Adrenal gland (tissue), 19 donors: ENCODE measurements at places on chromosomes 7 and 10. TPM values are rescaled to one million over a fixed set of nuclear protein-coding genes. Genes with fewer than 3 reads are reported as not detected.
A peak's percentile ranks its signal among the peaks of the same experiment; 100 is the strongest.

Gene GDF2
- not detected for total RNA-seq

Gene TFR2
- total RNA-seq, result 2.3 TPM

GRCh38 chr7:1593091-1593866 is 23.4 kb upstream of the PSMG3 start:
- no peaks in the 10 kb centered on the region for H3K36me3 ChIP-seq
- H3K27ac ChIP-seq, result no peak overlapping the region
- no peak for DNase-seq
- no peaks in the 10 kb centered on the region for H3K4me1 ChIP-seq
- peaks cover 25% of the 10 kb centered on the region for H3K27me3 ChIP-seq

DNA sequence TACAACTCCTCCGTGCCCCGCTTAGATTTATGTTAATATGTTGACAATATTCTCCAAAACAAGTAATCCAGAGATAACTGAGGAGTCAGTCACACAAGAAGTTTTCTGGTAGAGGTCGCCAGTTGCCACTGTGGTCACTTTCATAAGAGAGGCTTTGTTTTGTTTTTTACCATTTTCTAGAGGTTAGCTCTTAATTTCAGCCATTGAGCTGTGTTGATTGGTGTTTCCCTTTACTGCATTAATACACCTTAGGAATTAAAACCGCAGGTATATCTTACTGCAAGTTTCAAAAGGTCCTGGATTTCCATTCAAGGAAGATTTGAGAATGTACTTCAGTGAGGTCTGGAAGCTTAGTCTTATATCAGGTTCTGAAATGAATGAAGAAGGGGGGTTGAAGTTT is 3.5 kb downstream of the BMI1 start:
- H3K4me1 ChIP-seq, result peaks cover 25% of the 10 kb centered on the region
- H3K27ac ChIP-seq, result no peak overlapping the region
- no peak for DNase-seq
- H3K27me3 ChIP-seq, result no peaks in the 10 kb centered on the region
- H3K4me3 ChIP-seq, result no peak overlapping the region

DNA sequence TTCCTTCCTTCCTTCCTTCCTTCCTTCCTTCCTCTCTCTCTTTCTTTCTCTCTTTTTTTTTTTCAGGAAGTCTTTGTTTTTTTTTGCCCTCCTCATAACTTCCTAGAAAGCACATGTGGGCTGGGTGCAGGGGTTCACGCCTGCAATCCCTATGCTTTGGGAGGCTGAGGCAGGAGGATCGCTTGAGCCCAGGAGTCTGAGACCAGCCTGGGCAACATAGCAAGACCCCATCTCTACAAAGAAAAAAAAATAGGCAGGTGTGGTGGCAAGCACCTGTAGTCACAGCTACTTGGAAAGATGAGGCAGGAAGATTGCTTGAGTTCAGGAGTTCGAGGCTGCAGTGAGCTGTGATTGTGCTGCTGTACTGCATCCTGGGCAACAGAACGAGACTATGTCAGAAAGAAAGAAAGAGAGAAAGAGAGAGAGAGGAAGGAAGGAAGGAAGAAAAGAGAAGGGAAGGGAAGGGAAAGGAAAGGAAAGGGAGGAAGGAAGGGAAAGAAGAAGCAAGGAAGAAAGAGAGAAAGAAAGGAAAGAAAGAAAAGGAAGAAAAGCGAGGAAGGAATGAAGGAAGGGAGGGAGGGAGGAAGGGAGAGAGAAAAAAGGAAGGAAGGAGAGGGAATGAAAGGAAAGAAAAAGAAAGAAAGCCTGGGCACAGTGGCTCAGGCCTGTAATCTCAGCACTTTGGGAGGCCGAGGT is 13.5 kb upstream of the BAIAP2L1 start:
- H3K36me3 ChIP-seq, result no peaks in the 10 kb centered on the region
- H3K27ac ChIP-seq, result no peak overlapping the region
- no peaks in the 10 kb centered on the region for H3K27me3 ChIP-seq
- peaks cover 11% of the 10 kb centered on the region for H3K4me1 ChIP-seq

- peak; percentile 4 for DNase-seq
- H3K4me1 ChIP-seq, result no peaks in the 10 kb centered on the region
- H3K27ac ChIP-seq, result no peak overlapping the region
- H3K36me3 ChIP-seq, result no peaks in the 10 kb centered on the region
- no peaks in the 10 kb centered on the region for H3K27me3 ChIP-seq
- no peak overlapping the region for H3K4me3 ChIP-seq
Measured at GRCh38 chr7:45687721-45688120, 113.6 kb downstream of the ADCY1 start.

- DNase-seq, result peak; percentile 26
- no peak overlapping the region for H3K4me3 ChIP-seq
- H3K27me3 ChIP-seq, result no peaks in the 10 kb centered on the region
- H3K4me1 ChIP-seq, result no peaks in the 10 kb centered on the region
- H3K36me3 ChIP-seq, result no peaks in the 10 kb centered on the region
Measured at GRCh38 chr7:42843205-42843800, 68.6 kb downstream of the C7orf25 start.

- no peak for DNase-seq
- H3K4me3 ChIP-seq, result no peak overlapping the region
- H3K4me1 ChIP-seq, result no peaks in the 10 kb centered on the region
Measured at GRCh38 chr7:99190359-99191009, 17.4 kb downstream of the KPNA7 start.

GRCh38 chr10:99769706-99770105 is 12.7 kb upstream of the ABCC2 start:
- no peaks in the 10 kb centered on the region for H3K27me3 ChIP-seq
- no peak for DNase-seq
- H3K27ac ChIP-seq, result no peak overlapping the region
- H3K4me1 ChIP-seq, result no peaks in the 10 kb centered on the region

DNA sequence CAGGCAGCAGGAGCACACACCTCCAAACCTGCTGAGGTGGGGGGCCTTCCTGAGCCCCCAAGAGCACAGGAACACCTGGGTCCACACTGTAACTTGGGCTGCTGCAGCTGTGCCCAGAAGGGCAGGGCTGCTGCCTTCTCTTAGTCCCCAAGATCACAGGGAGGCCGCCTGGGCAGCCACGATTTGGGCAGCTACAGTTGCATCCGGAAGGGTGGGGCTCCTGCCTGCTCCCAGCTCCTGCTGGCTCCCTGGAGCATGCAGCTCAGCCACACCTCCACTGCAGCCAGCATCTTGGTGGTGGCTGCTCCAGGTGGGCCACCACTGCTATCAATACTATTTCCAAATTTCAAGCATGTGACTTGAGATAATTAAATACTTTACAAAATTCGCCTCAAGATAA is 38.5 kb upstream of the AGMO start:
- no peak overlapping the region for H3K27ac ChIP-seq
- H3K36me3 ChIP-seq, result no peaks in the 10 kb centered on the region
- DNase-seq, result no peak
- H3K4me1 ChIP-seq, result no peaks in the 10 kb centered on the region
- no peaks in the 10 kb centered on the region for H3K27me3 ChIP-seq
- no peak overlapping the region for H3K4me3 ChIP-seq
